ENCODE measurements at places on chromosomes 12 and 14. TPM values are rescaled to one million over a fixed set of nuclear protein-coding genes. Genes with fewer than 3 reads are reported as not detected.

GRCh38 chr12:39331539-39332261 is 111.2 kb downstream of the KIF21A start:
- no peak for DNase-seq

GRCh38 chr14:50726372-50727107 is 58.4 kb upstream of the SAV1 start:
- no peak for DNase-seq

DNA sequence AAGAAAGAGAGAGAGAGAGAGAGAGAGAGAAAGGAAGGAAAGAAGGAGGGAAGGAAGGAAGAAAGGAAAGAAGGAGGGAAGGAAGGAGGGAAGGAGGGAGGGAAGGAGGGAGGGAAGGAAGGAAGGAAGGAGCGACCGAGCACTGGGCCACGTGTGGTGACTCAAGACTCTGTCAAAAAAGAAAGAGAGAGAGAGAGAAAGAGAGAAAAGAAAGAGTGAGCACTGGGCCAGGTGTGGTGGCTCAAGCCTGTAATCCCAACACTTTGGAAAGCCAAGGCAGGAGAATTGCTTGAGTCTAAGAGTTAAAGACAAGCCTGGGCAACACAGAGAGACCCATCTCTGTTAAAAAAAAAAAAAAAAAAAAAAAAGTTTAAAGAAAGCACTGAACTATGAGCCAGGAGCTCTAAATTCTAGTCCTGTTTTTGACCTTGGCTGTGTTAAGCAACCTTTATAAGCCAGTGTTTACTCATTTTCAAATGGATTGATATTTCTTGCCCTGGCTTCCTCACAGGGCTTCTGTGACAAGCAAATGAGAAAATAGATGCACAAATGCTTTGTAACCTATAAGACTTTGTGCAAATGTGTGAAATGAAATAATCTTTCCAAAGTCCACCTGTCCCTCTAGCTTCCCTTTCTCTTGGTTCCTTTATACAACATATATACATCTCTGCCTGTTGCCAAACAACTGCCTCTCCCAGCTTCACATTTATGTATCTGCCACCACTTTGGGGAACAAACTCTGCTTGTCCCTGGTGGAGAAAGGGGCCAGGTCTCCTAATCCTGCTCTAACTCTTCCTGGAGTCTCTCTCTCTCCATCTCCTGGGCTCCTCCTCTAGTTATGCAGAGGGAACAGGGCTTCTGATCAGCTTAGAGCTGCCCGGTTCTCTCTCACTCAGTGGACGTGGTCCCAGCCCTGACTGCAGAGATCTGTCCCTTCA is 16.1 kb upstream of the PLEKHG6 start:
- no peak for DNase-seq

Gene APOF
- not detected for total RNA-seq
